H7 (cell line): ENCODE measurements at places on chromosomes 5 and 9.

DNA sequence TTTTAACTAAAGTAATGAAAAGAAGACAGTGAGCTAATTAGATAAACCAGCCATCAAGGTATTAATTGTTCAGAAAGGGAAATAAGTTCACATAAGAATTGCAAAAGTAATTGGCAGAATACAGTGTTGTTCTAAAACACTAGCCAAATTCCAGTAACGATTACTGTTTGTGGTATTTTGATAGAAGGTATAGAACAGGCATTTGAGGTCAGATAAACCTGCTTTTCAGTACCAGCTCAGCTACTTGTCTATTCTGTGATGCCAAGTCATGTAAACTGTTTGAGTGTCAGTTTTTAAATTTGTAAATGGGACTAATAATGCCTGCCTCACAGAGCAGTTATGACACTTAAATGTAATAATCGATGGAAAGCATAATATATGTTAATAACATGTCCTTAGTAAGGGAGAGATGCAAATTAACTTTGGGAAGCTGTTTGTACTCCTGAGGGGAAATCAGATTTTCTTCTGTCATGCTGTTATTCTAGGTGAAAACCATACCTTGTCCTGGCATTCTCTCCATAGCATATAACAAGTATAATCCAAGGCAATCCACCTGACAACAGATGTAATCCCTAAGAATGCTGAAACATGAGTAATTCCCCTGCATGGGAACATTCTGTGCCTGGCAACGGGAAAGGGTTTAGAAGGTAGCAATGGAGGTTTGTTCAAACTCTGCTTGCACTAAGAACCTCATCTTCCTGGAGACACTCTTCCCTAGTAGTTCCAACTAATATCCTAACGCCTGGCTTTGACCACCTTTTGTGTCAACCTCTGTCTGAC lies 509.5 kb upstream of the PAPPA start:
- no peak for DNase-seq

- no peak for DNase-seq
These were observed 187.1 kb downstream of the TRIM32 start for GRCh38 chr9:116873937-116874914.

- DNase-seq, result no peak
These were observed 20.3 kb downstream of the KIF2A start for GRCh38 chr5:62326302-62326701.

- DNase-seq, result no peak
These were observed 18.7 kb downstream of the DMRT3 start for GRCh38 chr9:995192-995591.

- no peak for DNase-seq
These were observed 2.8 kb upstream of the LMAN2 start for GRCh38 chr5:177354256-177354655.

DNA sequence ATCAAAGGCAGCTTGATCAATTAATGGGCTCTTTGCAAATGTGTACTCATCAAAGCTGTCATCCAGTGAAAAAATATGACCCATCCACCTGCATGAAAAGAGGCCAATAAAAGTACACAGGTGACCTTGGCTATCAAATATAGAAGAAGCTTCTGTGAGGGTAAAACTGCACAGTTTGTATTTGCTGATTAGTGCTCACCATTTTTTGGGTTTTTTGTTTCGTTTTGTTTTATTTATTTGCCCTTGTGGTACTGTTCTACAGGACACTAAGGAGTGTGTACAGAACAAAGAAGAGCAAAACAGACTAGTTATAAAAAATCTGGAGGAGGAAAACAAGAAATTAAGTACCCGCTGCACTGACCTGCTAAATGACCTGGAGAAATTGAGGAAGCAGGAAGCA lies 101.3 kb downstream of the CNTLN start:
- no peak for DNase-seq

DNA sequence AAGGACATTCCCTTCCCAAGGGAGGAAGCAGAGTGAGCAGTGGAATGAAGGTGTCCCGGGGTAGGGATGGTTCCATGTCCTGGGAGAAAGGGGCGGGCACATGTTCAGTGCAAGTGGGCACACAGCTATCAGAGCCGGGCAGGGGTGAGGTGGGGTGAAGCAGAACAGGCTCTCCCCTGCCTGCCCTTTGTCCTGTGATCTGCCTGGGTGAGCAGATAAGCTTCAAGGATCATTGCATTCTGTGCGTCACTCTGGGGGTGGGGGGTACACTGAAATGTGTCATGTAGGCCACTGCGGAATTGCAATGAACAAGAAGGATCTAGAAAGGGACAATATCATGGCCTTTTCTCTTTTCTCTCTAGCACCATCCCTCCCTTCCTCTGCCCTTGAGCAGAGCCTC lies 61.7 kb upstream of the SHB start:
- no peak for DNase-seq

GRCh38 chr5:119340597-119341218 lies 15.1 kb upstream of the TNFAIP8 start:
- no peak for DNase-seq

GRCh38 chr5:94508461-94509148 lies 109.8 kb downstream of the KIAA0825 start:
- no peak for DNase-seq

- no peak for DNase-seq
These were observed 15.6 kb downstream of the UNC5A start for GRCh38 chr5:176825957-176826356.

- no peak for DNase-seq
These were observed 1530.6 kb upstream of the CDH6 start for GRCh38 chr5:29662876-29663275.

DNA sequence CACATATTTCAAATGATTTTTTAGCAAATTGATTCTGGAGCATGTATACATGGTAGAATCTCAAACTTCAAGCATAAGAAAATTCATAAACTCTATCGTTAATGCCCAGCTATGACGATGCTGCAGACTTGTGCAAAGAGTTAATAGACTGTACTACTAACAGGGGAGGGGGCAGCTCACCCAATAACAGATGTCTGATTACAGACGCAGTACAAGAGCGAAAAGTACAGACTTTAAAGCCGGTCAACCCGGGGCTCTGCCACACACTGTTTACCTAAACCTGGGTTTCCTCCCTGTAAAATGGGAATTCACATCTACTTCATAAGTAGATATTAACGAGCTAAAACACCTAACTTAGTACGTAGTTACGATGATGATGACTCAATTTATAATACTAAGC lies 651 bp downstream of the TRIM23 start:
- no peak for DNase-seq

- DNase-seq, result no peak
These were observed 124.6 kb downstream of the ATPSCKMT start for GRCh38 chr5:10125116-10125515.
